NCI-H1694 (cell line): ENCODE measurements at places on chromosomes 6 and 20.

- DNase-seq, result no peak
Observed at GRCh38 chr20:51512645-51513044, 29.9 kb downstream of the NFATC2 start.

DNA sequence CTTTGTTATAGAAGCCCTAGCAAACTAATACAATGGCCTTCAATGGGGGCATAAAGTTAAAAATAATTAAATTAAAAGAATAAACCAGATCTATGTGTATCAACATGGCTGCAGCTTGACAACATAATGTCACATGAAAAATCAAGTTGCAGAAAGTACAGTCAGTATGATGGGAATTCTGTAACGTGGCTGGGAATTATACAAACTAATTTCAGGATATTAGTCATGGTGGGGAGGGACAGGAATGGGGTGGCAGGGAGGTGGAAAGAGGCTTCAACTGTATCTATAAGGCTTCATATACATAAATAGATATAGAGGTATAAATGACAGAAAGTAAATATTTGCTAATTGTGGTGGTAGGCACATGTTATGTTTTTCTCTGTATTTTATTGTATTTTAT, 107.1 kb downstream of the UNC5CL start:
- no peak for DNase-seq

DNA sequence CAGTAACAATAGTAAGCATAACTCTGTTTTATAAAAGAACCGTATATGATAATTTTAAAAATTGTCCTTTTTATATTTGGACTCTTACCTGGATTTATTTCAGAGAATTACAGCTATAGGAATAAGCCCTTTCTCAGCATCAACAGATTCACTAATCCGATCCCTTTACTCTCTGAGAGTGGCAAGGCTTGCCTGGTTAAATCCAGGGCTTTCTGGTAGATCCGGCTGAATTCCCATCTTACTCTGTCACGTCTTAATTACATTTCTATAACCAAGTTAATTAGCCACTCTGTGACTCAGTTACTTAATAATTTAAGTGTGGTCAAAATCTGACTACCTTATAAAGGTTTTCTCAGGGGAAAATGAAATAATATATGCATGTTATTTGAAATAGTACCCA, 294.7 kb downstream of the FRK start:
- DNase-seq, result no peak

GRCh38 chr6:169786349-169786748, 34.9 kb downstream of the ERMARD start:
- no peak for DNase-seq

DNA sequence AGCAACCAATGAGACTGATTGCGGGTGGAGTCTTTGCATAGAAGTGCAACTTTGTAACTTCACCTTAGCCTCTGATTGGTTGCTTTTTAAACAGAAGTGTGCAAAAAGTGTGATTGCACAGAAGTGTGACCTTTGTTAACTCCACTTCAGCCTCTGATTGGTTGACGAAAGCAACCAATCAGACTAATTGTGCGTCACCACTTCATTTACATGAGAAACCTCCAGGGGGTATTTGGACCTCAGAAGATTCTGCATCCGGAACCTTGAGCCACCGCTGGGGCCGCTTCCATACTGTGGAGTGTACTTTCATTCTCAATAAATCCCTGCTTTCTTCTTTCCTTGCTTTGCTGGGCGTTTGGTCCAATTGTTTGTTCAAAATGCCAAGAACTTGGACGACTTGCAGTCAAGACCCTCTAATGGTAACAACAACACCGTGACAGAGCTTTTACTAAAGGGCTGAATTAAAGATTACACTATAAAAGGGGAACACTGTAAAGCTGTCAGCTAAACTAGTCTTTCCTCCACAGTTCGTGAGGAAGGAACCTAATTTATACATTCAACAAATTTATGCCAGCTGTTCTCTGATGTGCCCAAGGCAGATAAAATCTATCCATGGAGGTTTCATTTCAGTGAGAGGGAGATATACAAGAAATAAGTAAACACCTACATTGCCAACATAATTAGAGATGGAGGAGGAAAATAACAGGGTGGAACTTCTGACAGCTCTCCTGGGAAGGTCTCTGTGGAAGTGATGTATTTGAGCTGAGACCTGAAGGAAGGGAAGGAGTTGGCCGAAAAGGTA, 1.4 kb upstream of the HECA start:
- no peak for DNase-seq

DNA sequence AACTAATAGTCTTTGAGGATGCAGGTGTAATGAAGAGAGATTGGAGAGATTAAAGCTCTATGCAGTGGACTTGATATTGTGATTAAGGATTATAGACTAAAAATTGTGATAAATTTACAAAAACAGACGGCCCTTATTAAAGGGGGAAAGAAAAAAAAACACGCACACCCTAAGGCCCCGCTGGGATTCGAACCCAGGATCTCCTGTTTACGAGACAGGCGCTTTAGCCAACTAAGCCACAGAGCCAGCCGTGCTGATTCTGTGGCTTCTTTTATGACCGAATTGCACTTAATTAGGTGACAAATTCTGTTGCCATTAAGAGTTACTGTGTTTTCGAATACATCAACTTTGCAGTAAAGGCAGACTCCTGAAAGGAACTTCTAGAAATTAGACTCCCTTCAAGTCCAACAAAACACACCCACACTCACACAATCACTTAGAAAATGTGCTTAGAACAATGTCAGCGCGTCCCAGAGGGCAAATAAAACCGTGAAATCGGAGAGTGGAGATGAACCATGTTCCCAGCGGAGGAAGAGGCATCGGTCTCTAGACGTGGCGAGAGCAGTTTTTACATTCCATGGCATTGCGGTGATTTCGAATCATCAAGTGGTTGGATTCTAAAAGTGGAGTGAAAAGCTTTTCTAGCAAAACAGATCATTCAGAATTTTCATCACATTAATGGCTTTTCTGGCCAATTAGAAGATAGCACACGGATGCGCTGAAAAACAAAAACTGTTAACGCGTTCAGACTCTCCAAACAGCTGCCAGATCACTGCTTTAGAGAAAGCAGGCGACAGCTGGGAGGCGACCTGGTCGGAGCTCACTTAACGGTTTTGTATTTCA, 122.6 kb downstream of the GPX5 start:
- peak; percentile 84 for DNase-seq

GRCh38 chr6:151326116-151326825, 65.1 kb downstream of the ZBTB2 start:
- DNase-seq, result no peak

DNA sequence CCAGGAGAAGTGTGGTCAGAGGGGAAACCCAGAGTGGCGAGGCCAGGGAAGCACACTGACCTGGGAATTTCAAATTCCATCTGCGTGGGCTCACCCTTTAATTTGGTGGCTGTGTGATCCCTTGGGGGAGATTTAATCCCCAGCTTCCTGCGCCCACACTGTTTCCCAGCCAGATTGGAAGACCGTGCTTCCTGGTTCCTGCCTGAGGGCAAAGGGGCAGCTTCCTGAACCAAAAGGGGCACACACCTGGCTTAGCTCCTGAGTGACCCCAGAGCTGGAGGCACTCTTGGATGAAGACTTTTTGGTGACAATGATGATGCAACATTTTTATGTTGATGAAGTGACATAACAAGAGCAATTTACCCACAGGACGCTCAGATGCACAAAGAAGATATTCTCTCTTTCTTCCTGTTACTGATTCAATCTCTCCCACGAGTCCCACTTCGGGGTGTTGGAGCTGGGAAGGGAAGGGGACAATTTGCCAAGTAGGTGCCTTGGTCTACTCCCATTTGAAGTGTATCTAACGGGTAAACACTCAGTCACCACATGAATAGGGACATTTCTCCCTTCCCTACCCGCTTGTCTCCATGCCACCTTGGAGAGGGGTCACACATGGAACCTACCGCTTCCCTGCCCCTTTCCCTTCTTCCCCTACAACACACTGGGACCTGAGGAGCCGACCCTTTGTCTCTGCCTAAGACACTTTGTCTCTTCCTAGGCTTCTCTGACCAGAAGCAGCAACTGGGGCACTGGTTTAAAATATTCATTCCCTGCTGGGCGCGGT, 28.6 kb upstream of the CDKN1A start:
- DNase-seq, result no peak

- no peak for DNase-seq
Observed at GRCh38 chr20:23293689-23294088, 56.9 kb upstream of the NXT1 start.

- DNase-seq, result no peak
Observed at GRCh38 chr20:53652090-53652858, 58.6 kb upstream of the ZNF217 start.

GRCh38 chr6:105986998-105987397, 99.1 kb upstream of the PRDM1 start:
- DNase-seq, result no peak

- peak; percentile 69 for DNase-seq
Observed at GRCh38 chr6:69349771-69350170, 447.0 kb downstream of the LMBRD1 start.
